ENCODE measurements at places on chromosomes 2 and 18.

DNA sequence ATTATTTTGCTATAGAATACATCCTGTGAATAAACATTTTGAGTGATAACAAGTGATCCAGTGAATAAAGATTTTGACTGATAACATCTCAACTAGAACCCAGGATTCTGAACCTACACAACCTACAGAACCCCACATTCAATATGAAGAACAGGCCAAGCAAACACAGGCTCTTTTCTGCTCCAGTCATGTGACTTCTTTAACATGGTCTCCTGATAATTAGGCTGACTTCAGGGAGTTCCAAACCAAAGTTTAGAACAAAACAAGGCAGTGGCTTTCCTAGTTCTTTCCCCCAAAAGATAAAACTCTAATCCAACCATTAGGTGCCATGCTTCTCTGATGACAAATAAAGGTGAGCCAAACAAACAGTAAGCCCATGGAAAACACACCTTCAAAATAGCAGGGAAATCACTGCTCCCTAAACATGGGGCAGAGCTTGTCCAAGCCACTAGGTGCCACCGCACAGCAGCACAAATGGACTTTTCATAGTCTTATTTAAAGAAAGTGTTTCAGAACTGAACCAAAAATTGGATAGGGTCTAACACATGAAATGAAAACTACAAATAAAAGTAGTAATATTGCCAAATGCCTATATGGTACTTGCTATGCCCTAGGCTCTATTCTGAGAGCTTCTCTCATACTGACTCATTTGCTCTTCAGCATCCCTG lies 95.3 kb downstream of the EVA1A start:
- DNase-seq, result no peak

- DNase-seq, result peak; percentile 21
These were observed 76.4 kb downstream of the ASB1 start for GRCh38 chr2:238502956-238503791.

DNA sequence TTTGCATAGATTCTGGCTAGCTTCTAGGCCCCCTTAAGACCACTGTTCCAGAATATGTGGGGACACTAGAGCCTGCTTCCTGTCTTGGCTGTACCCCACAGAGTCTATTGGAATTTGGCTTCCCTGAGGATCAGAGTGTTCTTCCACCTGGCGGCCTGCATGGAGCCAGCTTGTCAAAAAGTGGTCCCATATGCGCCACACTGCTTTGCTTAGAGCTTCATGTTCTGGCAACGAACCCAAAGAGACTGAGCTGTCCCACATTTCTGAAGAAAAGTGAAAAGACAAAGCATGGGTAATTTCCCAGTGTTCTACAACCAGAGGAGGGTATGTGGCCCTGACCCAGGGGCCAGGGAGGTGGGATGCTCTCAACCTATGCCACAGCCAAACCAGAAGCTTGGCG lies 52.7 kb upstream of the FZD7 start:
- no peak for DNase-seq

DNA sequence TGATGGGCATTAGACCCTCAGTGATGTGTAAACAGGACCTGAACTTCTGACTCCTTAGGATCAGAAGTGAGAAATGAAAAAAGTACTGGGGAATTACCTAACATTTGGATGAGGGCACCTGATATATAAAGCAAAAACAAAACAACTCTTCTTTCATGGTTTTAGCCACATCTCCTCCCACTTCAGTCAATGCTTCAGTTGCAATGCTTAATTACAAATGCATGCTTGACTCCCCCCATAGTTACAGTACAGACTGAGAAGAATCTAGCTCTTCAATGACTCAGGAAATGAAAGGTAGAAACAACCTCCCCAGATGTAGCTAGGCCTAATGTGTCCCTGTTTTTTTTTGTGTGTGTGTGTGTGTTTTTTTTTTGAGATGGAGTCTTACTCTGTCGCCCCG lies 276.8 kb upstream of the POU3F3 start:
- DNase-seq, result no peak

GRCh38 chr2:203328760-203329540 lies 756 bp downstream of the ABI2 start:
- peak; percentile 74 for DNase-seq

GRCh38 chr18:57915865-57916582 lies 112.9 kb upstream of the ATP8B1 start:
- DNase-seq, result peak; percentile 54

GRCh38 chr2:73033766-73034381 lies 37.6 kb downstream of the SFXN5 start:
- no peak for DNase-seq

DNA sequence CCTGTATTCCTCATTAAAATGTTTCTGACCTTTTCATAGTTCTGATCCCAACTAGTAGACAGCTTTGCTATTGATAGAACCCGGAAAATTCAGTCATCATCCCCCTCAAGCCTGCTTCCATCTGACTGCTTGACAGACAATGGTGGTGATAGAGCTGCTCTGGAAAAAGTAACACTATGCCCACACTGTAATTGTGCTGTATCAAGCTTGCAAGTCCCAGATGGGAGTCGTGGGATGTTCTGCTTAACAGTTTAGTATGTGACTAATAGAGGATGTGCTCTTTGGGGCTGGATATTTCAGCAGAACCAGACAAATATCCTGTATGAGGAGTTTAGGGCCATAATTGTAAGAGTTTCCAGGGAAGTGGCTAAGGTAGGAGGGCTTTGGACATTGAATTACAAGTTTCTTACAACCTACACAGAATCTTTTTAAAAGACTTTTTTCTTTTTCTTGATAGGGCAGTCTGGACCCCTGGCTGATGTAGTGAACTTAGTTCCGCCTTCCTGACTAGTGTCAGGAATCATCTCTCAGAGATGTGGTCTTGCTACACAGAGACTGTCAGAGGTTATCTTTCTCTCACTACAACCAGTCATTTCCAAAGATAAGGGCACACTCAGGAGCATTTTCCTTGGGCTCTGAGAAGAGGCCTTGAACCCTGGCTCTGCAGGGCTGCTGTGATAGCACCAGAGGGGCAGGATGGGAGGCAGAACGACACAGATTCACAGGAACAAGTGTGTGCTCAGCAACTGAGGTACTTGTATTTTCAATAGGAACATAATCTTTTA lies 158.0 kb upstream of the RBMS1 start:
- DNase-seq, result no peak

DNA sequence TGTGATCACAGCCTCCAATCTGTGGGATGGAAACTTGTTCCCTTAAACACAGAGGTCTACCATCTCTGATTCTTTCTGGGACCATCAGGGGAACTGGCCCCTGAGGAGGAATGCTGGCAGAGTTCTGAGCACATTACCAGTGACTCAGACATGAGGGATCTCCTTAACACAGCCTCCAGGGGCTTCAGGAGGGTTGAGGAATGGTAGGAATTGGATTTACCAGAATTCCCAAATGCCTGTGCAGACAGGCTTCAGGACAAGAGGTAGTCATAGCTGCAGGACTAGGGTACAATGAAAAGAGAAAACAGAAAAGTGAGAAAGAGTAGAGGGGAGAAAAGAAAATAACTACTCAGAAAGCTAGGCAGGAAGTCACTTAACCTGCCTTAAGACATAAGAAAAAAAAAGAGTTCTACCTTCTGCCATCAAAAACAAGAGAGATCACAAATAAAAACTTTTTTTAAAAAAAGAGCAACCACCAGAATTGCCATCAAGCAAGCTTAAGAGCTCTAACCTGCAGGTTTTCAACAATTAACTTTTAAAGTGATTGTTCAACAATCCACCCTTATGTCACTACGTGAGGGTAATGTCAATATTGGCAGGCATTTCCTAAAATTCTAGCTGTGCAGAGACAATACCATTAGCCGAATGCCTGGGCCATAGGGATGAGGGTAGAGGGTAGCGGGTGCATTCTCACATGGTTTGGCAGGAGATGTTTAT lies 524.4 kb downstream of the BCL11A start:
- DNase-seq, result no peak

- DNase-seq, result no peak
These were observed 2.8 kb upstream of the SLC20A1 start for GRCh38 chr2:112642966-112643365.

- DNase-seq, result no peak
These were observed 70.1 kb upstream of the BZW1 start for GRCh38 chr2:200741468-200742202.
